ENCODE measurements at places on chromosomes 4 and X.
A peak's percentile ranks its signal among the peaks of the same experiment; 100 is the strongest.

GRCh38 chr4:124487651-124488050 lies 224.9 kb downstream of the ANKRD50 start:
- DNase-seq: no peak

DNA sequence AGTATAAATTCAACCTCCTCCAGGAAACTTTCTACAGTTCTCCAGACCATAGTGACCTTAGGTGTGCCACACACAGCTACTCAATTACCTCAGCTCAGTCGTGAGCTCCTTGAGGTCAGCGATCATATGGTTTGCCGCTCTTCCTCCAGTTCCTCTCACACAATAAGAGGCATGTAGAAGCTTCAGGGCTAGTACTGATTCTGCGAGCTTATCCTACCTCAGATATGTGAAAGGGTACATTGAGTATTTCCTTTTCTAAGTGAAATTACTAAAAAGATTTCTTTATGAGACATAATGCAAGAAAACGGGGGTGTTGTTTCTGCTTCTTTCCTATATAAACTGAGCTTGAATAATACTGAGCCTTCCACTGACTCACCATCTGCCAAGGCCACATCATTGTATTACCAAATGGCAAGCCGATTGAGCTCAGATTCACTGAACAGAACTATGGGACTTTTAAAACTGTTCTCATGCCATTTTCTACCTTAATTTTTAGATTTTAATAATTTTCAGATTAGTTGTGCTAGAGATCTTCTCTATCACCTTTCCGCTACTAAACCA lies 183.1 kb downstream of the HS6ST2 start:
- no peak for DNase-seq

DNA sequence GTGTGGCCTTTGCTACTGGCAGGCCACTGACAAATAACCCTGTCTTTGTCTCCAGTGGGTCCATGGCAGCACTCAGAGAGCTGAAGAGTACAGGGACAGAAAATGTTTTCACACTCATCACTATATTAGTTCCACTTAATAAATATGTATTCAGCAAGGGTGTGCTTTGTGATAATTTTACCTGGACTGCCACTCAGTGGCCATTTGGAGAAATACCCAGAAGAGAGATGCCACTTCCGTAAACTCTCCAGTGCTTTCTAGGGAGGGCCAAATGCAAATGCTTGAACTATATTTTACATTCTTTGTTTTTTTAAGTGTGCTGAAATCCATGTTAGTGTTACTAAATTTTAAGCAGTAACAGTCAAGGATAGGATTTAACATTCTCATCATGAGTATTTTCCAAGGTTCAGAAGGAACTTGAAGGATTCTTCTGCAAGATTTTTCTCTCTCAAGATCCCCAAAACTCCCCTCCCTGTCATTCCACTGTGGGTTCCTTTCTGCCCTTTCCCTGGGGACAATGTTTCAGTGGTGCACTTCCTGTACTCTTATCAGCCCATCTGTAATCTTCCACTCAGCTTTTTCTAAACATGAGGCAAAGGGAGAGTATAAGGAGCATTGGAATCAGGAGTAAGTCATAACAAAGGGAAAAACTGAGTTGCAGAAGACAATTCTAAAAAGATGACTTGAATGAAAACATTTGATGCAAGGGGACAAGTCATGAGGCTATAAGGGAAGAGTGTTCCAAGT lies 46.0 kb downstream of the TFDP3 start:
- peak; percentile 33 for DNase-seq

DNA sequence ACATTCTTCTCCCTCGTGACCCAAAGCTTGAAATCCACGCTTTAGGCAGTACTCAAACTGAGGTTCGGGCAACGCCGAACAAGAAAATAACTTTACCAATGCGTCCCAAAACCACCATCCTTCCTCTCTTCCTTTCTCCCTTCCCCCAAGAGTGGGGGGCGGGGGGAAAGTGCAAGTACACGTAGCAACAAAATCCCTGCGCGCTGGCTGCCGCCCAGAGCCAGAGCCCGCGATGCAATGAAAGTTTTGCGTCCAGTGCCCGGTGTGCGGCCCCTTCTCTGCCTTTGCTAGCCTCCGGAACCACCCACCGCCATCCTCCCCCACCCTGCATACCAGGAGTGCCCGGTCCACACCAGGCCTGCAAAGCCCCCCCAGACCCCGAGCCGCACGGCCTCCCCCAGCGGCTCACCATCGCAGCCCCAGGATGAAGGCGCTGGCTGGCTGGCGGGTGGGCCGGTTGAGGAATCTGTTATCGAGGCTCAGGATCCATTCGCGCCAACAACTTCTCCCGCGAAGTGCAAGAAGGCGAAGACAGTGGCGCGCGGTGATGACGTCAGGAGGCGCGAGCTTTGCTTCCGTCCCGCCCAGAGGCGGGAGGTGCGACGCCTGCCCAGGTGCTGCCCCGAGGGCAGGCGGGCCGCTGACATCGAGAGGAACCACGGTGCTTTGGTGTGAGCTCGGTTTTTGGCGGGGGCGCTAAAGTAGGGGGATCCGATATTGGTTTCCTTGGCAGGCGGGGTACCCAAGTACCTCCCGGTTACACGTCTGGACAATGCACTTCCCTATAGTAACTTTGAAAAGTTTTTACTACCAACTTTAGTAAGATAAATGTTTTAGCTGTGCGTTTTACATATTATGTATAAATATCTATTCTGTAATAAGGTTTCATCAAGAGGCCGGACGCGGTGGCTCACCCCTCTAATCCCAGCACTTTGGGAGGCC lies at the start of gene RFC1:
Gene RFC1 (minus strand): TSS at position 533 of the 942 bp plus-strand sequence. CDS start 121 bp downstream, at position 412.
- DNase-seq: peak; percentile 99

DNA sequence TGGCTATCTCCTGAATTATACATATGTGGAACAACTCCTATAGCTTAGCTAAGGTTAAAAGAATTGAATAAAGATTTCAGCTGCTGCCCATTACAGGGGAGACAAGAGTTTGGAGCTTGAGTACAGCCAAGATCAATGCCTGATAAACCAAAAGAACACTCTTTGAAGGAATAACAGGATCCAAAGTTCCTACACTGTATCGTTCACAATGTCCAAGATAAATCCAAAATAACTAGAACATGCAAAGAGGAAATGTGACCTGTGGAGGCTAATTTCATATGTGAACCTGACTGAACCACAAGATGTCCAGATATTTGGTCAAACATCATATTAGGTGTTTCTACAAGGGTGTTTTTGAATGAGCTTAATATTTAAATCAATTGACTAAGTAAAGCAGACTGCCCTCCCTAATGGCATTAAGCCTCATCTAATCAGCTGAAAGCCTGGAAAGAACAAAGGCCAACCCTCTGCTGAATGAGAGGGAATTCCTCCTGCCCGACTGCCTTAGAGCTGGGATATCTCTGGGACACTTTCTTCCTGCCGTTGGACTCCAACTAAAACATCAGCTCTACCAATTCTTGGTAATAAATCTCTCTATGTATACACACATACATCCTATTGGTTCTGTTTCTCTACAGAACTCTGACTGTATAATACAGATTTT lies 19.2 kb downstream of the RFC1 start:
- peak; percentile 9 for DNase-seq

- DNase-seq: no peak
Measured at GRCh38 chr4:119059221-119059620, 76.4 kb upstream of the MYOZ2 start.

GRCh38 chr4:92618968-92619367 lies 315.2 kb downstream of the GRID2 start:
- no peak for DNase-seq

DNA sequence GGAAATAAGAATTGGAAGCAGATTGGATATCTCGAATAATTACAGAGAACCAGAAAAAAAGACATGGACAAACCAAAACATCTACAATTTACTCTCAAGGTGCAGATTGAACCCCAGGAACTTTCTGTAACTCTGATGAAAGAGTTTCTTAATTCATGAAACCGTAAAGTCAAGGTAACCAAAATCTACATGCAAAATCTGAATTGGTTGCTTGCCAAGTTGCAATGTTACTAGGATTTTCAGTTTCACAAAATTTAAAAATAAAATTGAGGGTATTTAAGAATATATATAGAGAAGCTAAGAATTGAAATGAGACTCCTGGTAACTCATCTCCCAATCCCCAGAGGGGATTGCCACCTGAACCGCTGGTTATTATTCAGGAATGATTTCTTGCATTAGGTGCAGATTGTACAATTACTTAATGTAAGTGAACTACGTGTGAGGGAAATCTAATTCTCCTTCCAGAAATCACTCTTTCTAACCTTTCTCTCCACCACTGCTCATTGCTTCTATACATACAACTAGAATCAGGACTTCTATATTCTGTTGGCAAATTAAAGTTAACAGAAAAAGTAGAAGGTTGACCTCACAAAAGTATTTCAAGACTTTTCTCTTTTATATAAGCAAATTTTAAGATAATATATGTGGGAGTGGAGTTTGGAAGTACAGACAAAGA lies 221.5 kb upstream of the NDST4 start:
- DNase-seq: no peak

GRCh38 chrX:136491832-136492231 lies 4.1 kb downstream of the BRS3 start:
- peak; percentile 20 for DNase-seq

GRCh38 chr4:74057588-74057987 lies 19.1 kb upstream of the CXCL3 start:
- no peak for DNase-seq

DNA sequence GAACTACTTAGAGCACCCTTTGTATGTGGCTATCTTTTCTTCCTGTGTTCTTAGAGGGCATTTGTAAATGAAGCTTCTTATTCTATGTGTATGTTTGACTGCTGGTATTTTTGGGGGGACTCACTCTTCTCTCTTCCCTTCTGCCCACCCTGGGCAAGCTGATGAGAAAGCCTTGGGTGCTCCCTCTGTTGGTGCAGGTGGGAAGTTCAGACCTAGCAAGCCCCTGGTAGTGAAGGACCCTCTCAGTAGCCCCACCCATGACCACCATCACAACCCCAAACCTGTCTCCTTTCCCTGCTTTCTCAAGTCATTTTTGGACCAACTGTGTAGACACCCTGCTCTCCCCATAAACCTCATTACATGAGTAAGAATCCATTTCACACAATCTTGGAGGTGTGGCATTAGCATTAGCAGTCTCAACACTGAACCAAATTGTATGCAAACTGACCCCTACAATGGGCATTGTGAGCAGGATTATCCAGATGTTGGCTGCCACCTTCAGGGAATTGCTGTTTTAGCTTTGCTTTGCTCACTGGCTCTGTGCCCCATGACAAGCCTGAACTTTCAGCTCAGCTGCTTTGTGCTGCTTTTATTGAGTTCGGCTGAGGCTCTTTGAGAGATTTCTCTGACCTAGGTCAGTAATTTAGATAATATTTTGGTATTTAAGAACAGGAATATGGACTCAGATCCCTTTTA lies 27.9 kb downstream of the TRIM61 start:
- peak; percentile 65 for DNase-seq

- peak; percentile 30 for DNase-seq
Measured at GRCh38 chr4:182904211-182904761, 12.9 kb downstream of the DCTD start.

DNA sequence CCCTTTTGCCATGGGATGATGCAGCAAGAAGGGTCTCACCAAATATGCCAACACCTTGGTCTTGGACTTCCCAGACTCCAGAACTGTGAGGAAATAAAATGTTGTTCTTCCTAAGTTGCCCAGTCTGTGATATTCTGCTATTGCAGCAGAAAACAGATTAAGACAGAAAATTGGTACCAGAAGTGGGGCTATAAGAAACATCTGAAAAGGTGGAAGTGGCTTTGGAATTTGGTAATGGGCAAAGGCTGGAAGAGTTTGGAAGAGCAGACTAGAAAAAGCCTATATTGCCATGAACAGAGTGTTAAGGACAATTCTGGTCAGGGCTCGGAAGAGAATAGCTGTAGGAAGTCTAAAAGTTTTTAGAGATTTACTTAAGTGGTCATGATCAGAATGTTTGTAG lies 27.4 kb downstream of the CASP6 start:
- DNase-seq: no peak

- no peak for DNase-seq
Measured at GRCh38 chr4:3522326-3522640, 9.9 kb downstream of the LRPAP1 start.

DNA sequence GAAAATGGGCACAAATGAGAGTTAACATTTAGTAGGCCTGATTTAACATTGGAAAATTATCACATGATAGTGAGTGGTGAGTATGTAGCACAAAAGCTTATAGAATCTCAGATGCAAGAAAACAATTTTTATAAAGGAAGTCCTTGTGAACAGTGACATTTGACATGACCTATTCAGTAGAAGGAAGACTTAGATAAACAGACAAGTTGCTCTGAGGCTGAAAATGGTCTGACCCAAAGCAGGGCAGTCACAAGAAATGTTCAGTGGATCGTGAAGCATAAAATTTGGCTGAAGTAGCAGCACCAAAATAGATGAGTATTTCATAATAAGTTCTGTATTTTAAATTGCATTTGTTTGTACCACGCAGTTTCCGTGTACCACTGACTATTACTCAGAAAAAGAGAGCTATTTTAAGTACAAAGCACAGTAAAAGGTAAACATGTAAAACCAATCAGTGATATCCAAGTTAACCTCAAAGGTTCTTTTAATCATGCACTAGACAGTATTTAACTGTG lies 605.7 kb upstream of the PABPC4L start:
- no peak for DNase-seq

- DNase-seq: no peak
Measured at GRCh38 chr4:140705625-140706275, 50.4 kb downstream of the TBC1D9 start.

GRCh38 chr4:102598086-102598761 lies 97.1 kb downstream of the NFKB1 start:
- no peak for DNase-seq

DNA sequence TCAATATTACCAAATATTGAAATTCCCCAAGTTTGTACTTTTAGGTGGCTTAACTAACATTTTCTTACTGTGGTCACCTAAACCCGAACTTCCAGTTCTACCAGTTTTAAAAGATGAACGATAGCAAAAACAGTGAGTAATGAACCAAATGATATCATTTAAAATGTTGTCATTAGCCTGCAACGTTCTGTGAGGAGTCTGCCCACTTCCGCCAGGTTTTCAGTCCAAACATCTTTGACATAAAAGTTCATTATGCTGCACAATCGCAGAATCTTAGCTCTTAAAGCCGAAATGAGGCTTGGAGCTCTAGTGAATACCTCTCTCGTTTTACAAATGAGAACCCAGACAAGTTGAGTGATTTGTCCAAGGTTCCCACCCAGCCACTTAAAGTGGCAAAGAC lies 762 bp downstream of the PIGA start:
- DNase-seq: no peak

DNA sequence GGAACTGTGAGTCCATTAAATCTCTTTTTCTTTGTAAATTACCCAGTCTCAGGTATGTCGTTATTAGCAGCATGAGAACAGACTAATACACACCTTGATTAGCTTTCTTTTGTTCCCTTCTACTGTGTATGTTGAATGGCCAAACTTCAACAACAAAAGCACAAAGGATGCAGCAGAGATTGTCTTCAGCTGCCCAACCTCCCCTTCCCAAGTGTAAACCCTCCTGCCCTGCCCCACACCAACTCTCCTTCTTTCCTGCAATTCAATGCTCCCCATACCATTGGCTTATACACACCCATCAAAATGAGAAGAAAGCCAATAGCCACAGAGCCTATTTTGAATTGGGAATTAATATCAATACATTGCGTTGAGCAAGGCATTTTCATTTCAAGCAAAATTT lies 27.8 kb downstream of the ANOS1 start:
- DNase-seq: no peak
